Prostate gland (tissue), 2 donors: ENCODE measurements at places on chromosomes 3 and 15. TPM values are rescaled to one million over a fixed set of nuclear protein-coding genes. Genes with fewer than 3 reads are reported as not detected.

GOLGA6A gene
- not detected for total RNA-seq

ATP13A5 gene
- total RNA-seq = not detected

LYSMD2 gene
- total RNA-seq = 29.9 TPM

CYP19A1 gene
- total RNA-seq = not detected

IL16 gene
- 2.7 TPM for total RNA-seq

SLC27A2 gene
- total RNA-seq = 22.0 TPM

RHCG gene
- 0.91 TPM for total RNA-seq

GPR15 gene
- not detected for total RNA-seq

DUOX1 gene
- 18.4 TPM for total RNA-seq

LACTB gene
- 15.4 TPM for total RNA-seq

TMEM39A gene
- total RNA-seq = 72.0 TPM

LRRK1 gene
- 20.3 TPM for total RNA-seq

CKMT1B gene
- total RNA-seq = 18.9 TPM

MASP1 gene
- total RNA-seq = 27.3 TPM

CLEC3B gene
- 61.1 TPM for total RNA-seq

MPI gene
- 48.5 TPM for total RNA-seq

TEX9 gene
- 9.4 TPM for total RNA-seq

CEP152 gene
- total RNA-seq = 5.9 TPM

SKOR1 gene
- total RNA-seq = 1.7 TPM

SST gene
- total RNA-seq = not detected

AADACL2 gene
- 0.62 TPM for total RNA-seq

WDR93 gene
- total RNA-seq = 0.18 TPM

GATM gene
- 12.9 TPM for total RNA-seq

NMNAT3 gene
- 11.9 TPM for total RNA-seq

ARNT2 gene
- 9.1 TPM for total RNA-seq

GOLGA8R gene
- total RNA-seq = 3.7 TPM

IL20RB gene
- total RNA-seq = 2.5 TPM

COL6A6 gene
- total RNA-seq = not detected

CTSH gene
- 415 TPM for total RNA-seq

IL17RB gene
- 14.3 TPM for total RNA-seq

EPHB3 gene
- 25.2 TPM for total RNA-seq

TAGLN3 gene
- 3.2 TPM for total RNA-seq

ROPN1 gene
- 10.8 TPM for total RNA-seq

ZNF717 gene
- 14.8 TPM for total RNA-seq

CASR gene
- total RNA-seq = not detected

SAMMSON gene
- total RNA-seq = 2.8 TPM

LYZL4 gene
- total RNA-seq = 5.9 TPM

CA12 gene
- 9.5 TPM for total RNA-seq

BRK1 gene
- total RNA-seq = 118 TPM

PEX11A gene
- 13.5 TPM for total RNA-seq

GRM7 gene
- total RNA-seq = 1.5 TPM

RBSN gene
- 39.4 TPM for total RNA-seq

NGRN gene
- 102 TPM for total RNA-seq

CHD2 gene
- total RNA-seq = 137 TPM

SMCO1 gene
- not detected for total RNA-seq

FBLN2 gene
- total RNA-seq = 12.8 TPM

CCDC54 gene
- 5.4 TPM for total RNA-seq

ZIC1 gene
- total RNA-seq = not detected

SLC15A2 gene
- total RNA-seq = 44.1 TPM

SLC22A13 gene
- not detected for total RNA-seq

C3orf49 gene
- total RNA-seq = not detected

RFTN1 gene
- total RNA-seq = 7.4 TPM

PLSCR2 gene
- total RNA-seq = not detected

MGLL gene
- total RNA-seq = 20.0 TPM

GPR27 gene
- 29.1 TPM for total RNA-seq

ADAMTS17 gene
- total RNA-seq = 2.7 TPM

TRAIP gene
- 7.7 TPM for total RNA-seq
